Endothelial cell of umbilical vein (primary cell): ENCODE measurements at places on chromosomes 16 and 17. TPM values are rescaled to one million over a fixed set of nuclear protein-coding genes. Genes with fewer than 3 reads are reported as not detected.

Gene ASGR2
- total RNA-seq = not detected in 2 replicates

Gene CD300A
- total RNA-seq = not detected in 2 replicates

Gene GNG13
- not detected in 2 replicates for total RNA-seq

Gene ZFHX3
- 17.7 and 18.8 TPM in 2 replicates for total RNA-seq

Gene CHST4
- not detected in 2 replicates for total RNA-seq

Gene NLRC3
- total RNA-seq = 3.4 and 8.2 TPM in 2 replicates

Gene CACNG1
- total RNA-seq = not detected in 2 replicates

Gene VTN
- total RNA-seq = not detected in 2 replicates

Gene VPS35L
- total RNA-seq = 80.2 and 91.1 TPM in 2 replicates

Gene TRIM47
- total RNA-seq = 56.7 and 67.7 TPM in 2 replicates

Gene MT1G
- total RNA-seq = not detected in 2 replicates

Gene E2F4
- total RNA-seq = 110 and 112 TPM in 2 replicates

GRCh38 chr17:52383493-52384100 lies 225.1 kb upstream of the CA10 start:
- peak; percentile 12 for DNase-seq

DNA sequence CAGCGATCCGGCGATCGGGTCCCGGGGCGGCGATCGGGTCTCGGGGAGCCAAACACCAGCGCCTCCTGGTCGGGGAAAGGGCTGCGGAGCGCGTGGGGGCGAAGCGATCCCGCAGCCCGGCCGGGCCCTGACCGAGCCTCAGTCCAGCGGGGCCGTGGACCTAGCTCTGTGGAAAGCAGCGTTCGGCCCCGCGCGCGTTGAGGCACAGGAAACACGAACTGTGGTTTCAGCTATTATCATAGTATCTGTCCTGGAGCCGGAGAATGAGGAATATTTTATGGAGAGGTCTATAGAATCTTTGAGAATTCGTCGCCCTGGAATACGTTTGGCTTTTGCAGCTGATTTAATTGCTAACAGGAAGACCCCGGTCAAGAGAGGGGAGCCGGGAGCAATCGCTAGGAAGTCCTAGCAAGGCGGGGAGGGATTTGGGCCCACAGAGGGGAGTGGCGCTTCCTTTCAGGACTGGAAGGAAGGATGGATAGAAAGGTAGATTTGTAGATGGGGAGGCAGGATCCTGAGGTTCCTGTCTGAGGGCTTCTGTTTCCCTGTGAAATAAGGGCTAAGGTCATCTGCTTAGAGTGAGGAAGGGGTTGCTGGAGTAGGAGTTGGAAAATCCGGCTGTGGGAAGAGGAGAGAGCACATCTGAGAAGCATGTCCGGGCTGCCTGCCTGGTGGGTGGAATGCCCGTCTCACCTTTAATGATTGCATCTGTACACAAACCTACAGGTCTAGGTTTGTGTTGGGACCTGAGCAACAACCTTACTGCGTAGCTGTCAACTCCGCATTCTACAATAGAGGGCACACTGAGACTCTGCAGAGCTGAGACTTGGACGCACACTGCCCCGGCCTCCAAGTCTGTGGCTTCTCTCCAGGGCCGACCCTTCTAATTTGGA lies 770 bp downstream of the CCNF start:
- peak; percentile 21 for DNase-seq

GRCh38 chr17:52140601-52141000 lies 17.9 kb downstream of the CA10 start:
- DNase-seq = no peak

- DNase-seq = no peak
Measured at GRCh38 chr16:89230255-89230654, 12.8 kb downstream of the ZNF778 start.

DNA sequence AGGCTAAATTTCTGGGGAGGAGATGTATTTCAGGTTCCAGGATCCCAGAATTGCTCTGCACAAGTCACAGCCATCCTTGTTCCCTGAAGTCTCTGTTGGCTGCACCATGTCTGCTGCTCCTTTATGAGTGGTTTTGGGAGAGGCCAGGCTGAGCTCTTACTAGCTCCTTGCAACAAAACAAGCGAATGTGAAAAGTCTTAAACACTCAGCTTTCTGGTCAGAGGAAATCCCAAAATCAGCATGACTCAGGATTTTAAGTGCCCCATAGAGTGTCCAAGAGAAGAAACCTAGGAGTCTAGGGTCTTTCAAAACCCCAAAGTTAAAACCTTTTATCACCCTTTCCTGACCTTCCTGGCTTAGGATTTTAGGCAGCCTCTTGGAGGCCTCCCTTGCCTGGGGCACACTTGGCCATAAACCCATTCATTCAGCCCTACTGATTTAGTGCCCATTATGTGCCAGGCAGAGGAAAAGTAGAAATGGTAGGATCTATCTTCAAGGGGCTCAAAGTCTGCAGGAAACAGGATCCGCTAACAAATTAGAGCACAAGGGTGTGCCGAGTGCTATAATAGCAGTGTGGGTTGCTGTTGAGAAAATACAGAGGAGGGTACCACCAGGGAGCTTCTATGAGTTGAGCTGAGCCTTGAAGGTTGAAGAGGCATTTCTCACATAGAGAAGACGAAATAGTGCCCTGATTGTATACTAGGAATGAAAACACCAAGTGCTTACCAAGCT lies 36.9 kb downstream of the SOST start:
- no peak for DNase-seq

DNA sequence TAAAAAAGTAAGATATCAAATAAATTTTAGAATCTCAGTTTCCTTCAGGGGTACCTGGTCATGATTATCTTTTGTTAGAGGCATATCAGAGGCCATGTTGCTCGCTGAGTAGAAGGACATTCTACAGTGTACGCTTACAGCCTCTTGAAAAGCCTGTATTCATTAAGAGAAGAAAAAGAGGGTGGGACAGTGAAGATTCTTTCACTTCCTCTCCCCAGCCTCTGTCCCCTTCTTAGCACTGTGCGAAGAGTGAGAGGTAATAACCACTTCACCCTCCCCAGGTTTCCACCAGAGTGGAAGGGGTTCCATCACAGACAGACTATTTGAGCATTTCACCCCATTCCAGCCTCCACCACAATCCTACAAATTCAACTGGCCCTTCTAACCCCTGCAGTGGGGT lies 4.8 kb upstream of the LPO start:
- no peak for DNase-seq

DNA sequence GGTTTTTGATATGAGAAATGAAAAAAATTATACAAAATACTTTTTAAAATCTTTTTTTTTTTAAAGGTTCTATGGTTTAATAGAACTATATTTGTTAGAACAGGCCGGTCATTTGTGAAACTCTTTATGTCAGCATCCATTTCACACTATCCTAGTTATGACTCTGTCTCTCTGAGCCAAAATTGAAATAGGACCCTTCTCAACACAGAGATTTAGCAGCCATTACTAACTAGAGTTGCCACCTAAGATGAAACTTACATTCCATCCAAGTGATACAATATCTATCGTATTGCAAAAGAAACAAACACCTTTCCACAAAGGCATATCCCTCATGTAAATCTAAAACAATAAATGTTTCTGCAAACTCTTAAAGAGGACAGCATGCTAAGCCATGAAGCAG lies 249.8 kb downstream of the CDH11 start:
- no peak for DNase-seq

DNA sequence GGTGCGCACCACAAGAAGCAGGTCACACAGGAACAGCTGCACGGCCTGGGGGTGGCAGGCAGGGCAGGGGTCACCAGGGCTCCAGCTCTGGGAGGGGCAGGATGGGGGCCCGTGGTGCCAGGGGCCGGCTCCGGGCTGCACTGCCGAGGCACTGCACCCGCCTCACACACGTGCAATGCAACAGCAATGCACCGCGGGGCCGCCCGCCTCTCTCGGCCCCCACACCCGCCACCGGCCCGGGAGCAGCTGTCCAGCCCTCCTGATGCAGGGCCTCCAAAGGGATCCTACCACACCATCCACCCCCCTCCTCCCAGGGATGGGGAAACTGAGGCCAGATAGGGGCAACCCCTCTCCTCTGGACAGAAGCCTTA lies 23.1 kb downstream of the SREBF1 start:
- no peak for DNase-seq

GRCh38 chr17:79760197-79760906 lies 17.6 kb upstream of the CBX2 start:
- no peak for DNase-seq

GRCh38 chr16:84042879-84043485 lies 387 bp upstream of the SLC38A8 start:
- DNase-seq = no peak

GRCh38 chr16:78091419-78091818 lies 8.0 kb upstream of the WWOX start:
- no peak for DNase-seq

DNA sequence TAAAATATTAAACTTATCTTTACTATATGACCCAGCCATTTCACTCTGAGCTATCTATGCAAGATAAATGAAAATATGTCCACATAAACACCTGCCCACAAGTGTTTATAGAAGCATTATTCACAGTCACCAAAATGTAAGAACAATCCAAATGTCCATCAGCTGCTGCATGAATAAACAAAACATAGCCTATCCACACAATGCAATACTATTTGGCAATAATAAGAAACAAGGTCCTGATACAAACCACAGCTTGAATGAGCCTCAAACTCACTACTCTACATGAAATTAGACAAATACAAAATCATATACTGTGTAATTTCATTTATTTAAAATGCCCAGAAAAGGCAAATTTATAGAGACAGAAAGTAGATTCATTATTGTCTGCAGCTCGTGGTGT lies 355.1 kb downstream of the CDH8 start:
- DNase-seq = no peak

DNA sequence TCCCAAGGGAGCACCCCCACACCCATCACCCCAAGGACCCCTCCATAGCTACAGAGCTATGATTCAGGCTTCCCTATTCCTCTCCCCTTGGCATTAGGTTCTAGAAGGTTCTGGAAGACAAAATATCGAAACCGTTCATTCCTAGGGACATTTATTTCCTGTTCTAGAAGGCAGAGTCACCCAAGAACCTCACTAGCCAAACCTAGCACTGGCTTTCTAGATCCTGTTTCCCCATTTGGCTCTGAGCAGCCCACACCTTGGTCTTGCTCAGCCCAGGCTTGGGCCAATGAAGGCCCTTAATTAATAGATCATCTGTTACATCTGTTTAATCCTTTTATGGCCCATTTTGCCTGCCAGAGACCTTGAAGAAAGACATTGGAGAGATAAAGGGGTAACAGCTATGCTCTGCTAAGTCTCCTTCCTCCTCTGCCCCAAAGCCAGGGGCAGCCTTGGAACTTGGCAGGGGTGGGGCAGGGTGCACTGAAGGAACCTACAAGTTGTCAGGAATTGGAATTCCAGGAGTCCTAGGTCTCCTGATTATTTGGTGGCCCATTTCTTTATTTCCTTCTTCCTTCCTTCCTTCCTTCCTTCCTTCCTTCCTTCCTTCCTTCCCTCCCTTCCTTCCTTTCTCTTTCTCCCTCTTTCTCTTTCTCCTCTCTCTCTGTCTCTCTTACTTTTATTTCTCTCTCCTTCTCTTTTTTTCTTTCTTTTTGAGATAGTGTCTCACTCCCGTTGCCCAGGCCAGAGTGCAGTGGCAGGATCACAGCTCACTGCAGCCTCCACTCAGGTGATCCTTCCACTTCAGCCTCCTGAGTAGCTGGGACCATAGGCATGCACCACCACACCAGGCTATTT lies 8.7 kb upstream of the FZD2 start:
- DNase-seq = no peak

DNA sequence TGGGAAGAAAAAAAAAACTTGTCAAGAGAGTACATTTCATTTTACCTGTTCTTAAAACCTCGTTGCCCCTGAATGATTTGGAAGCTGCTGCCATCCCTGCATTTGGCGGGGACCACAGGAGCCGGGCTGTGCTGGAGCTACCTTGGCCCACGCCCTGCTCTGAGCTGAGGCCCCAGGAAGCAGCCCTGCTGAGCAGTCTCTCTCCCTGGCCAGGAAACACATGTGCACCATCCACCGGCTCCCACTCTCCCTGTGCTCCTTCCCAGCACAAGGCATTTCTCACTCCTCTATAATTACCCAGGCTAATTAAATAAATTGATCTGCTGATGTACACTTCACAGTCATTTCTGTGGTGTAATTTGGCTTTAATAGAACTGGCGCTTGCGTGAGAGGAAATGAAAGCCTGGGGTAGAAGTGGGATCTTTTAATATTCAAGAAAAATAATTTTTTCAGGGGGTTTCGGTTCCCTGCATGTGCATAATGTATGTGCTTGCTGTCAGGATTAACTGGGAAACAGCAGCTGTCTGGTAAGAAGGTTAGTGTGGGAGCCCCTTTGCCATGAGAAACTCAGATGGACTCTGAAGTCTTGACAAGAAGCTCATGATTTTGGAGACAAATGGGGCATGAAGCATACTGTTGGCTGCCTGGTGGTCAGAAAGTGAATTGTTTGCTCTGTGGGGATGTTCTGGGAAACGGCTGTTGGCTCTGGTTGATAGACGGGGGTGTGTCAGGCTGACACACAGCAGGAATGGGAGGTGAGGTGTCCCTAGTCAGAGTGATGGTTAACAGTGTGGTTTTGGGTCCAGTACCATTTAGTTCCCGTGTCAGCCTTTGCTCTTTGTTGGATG lies 252.3 kb upstream of the EEF2KMT start:
- DNase-seq = no peak

DNA sequence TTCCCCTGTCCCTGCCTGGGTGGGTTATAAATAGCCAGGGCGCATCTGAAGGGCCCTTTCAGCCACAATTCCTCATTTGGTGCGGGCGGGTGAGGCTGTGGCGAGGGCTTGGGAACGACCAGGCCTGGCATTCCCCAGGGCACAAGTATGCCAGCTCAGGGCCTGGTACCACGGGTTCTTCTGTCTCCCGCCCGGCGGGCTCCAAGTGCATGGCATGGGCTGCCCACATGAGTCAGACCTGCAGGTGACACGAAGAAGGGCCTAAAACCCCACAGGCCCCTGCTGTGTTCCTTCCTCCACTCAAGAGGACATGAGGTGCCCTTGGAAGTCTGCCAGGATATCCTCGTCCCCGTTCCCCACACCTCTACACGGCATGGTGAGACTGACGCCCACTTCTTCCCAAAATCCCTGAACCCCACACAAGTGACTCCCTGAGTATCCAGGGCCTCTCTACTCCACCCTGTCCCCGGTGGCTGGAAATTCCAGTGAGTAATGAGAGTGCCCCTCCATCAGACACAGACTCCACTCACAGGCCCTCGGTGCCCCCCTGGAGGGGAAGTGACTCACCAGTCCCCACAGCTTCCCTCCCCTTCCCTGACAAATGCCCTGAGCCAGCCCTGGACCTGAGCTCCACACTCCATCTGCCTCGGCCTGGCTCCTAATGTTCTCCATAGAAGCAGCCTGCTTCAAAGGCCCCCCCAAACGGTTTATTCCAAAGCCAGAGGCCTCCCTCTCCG lies 68.8 kb downstream of the ABR start:
- DNase-seq = peak; percentile 92

DNA sequence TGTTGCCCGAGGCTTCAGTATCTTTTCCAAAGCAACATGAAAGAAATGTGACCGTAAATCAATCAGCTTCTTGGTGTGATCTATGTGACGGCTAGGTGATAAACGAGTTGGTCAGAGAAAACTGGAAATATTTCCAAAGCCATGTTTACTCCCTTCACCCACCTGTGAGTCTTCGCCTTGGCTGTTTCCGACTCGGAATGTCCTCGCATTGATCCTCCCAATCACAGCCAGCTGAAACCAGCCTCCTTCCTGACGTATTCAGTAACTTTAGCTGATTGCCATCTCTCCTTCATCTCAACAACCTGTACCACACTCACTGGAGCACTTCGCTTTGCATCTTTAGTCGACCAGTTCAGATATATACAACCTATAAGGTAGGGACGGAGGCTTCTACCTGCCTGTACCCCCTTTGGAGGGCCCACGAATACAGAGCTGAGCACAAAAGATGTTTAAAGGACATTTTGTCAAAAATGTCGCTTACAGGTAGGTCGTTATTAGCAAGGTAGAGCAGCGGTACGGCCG lies 705 bp downstream of the KRABD2 start:
- no peak for DNase-seq

GRCh38 chr16:24018485-24018884 lies 182.7 kb downstream of the PRKCB start:
- no peak for DNase-seq
